ENCODE measurements at places on chromosomes 13 and 19.

DNA sequence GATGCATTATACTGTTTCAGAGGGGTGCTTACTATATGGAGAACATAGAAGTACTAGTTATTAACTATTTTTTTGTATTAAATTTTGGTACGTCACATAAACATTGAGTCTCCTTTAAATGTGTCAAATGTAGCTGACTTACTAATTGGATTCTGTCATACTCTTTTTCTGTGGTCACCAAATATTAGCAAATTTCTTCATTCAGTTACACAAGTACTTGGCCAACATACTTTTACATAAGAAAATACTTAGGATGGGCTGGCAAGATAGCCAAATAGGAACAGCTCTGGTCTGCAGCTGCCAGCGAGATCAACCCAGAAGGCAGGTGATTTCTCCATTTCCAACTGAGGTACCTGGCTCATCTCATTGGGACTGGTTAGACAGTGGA lies 19.2 kb downstream of the LPAR6 start:
- DNase-seq, result no peak

- DNase-seq, result no peak
Observed at GRCh38 chr19:47188507-47189033, 42.4 kb downstream of the BBC3 start.

GRCh38 chr19:29567366-29567915 lies 38.6 kb upstream of the POP4 start:
- DNase-seq, result no peak

- peak; percentile 8 for DNase-seq
Observed at GRCh38 chr13:72141855-72142519, 275.0 kb upstream of the DACH1 start.

- no peak for DNase-seq
Observed at GRCh38 chr19:56400485-56400884, 3.6 kb upstream of the ZNF583 start.

- no peak for DNase-seq
Observed at GRCh38 chr13:25112695-25113255, 16.8 kb downstream of the PABPC3 start.

Measured in fibroblast of mammary gland (primary cell).